ENCODE measurements at places on chromosomes 1 and 21.

DNA sequence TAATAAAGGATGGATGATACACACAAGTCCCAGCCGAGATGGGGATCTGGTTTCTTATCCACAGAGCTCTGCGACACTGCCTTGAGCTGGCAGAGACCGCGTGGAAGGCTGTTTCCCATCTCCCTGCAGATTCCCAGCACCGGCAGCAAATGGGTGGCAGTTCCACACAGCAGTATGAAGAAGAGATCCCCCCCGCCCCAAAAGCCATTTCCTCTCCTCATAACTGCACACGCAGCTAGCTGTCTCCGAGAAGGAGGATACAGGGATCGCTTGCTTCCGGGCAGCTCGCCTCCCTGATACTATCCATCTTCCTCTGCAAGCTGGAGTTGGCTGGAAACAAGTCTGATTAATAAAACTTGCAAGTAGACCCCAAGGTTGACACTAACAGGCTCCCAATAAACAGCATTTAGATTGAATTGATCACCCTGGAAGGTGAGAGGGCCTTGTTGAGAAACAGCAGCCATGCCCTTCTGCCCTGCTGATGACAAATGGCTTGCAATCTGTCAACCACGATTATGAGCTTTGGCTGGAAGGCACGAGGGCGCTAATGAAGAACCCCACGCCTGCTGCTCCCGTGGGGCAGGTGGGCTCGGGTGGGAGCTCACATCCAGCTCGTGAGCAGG is 642.3 kb downstream of the AJAP1 start:
- DNase-seq, result no peak

GRCh38 chr1:97007840-97008604 is 286.4 kb downstream of the PTBP2 start:
- no peak for DNase-seq

- DNase-seq, result no peak
These were observed 7.4 kb downstream of the JAM2 start for GRCh38 chr21:25646474-25646873.

GRCh38 chr1:184535191-184535970 is 148.6 kb downstream of the C1orf21 start:
- no peak for DNase-seq

- DNase-seq, result no peak
These were observed 167.7 kb downstream of the RUNX1 start for GRCh38 chr21:34881421-34881820.

DNA sequence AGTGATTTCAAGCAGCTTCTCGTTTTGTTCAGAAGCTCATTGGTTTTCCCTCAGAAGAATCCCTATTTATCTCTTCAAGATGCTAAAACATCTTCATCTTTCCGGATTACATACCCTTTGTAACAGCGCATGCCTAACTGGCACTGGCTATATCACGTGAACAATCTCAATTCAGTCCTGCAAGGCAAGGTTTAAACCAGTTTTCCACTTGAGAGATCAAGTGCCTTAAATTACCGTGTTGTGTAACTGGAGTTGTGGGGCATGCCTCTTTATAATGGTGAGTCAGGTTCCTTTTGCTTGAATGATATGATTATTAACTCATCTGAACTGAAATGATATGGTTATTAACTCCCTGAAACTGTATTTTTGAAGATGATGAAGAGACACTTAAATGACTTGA is 11.0 kb upstream of the ZFP69B start:
- DNase-seq, result no peak

DNA sequence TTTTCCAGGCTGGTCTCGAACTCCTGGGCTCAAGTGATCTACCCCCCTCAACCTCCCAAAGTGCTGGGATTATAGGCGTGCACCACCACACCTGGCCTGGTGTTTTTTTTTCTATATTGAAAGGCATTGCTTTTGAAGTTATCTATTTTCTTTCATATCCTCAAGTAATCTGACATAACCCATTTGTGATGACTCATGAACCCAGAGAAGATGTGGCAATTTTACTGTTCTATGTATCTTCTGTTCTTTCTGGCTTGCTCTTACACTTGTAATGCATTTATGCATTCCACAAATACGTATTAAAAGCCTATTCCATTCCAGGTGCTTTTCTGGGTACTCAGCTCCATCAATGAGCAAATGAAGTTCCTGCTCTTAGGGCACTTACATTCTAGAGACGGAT is 29.9 kb upstream of the ERRFI1 start:
- peak; percentile 22 for DNase-seq

- DNase-seq, result no peak
These were observed 323.7 kb upstream of the FAM78B start for GRCh38 chr1:166490437-166490991.

DNA sequence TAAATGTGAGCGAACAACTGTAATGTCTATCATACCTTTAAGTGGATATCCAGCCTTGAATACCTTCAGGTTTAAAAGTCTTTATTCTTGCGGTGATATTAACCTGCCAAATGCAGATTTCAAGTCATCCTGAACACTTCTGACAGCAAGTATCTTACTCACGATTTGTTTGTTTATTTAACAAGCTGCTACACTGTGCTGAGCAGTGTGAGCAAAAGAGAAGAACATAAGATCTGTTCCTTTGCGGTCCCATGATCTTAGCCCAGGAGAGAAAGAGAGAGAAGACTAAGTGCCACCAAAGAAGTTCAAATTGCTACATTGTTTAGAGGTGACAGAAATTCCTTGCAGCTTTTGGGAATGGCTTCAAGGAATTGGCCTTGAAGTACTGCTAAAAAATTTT is 9.5 kb upstream of the IL24 start:
- DNase-seq, result no peak

GRCh38 chr1:10623686-10624145 is 149.0 kb downstream of the PEX14 start:
- DNase-seq, result no peak

GRCh38 chr1:166090244-166090643 is 76.6 kb downstream of the FAM78B start:
- no peak for DNase-seq

GRCh38 chr1:214027498-214027897 is 39.7 kb downstream of the PROX1 start:
- DNase-seq, result no peak

DNA sequence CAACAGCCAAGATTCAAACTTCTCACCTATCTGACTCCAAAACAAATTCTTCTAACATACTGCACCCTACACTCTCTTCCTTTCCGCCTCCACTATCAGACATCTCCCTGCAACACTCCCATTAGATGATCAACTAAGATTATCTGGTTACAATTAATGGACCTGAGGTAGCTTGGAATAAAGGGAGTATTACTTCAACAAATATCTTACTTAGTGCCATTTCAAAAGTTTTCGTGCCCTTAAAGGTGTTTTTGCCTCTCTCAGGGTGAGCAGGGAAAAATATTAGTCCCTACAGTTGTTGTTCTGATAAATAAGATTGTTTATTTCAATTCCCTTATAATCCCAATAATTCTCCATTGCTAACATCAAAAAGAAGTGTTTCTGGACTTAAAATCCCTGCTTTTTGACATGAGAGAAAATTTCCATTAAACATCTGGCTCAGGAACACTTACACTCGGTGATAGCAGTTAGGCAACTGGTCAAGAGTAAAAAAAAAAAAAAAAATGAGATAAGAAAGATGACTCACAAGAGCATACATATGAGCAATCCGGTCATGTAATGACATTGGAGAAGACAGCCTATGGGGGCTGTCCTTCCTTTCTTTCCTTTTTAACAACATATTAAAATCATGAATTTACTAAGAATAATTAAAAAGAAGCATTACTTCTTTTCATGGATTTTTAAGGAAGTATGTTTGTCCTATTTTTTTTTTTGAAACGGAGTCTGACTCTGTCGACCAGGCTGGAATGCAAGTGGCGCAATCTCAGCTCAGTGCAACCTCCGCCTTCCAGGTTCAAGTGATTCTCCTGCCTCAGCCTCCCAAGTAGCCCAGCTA is 7.6 kb downstream of the RSBN1 start:
- DNase-seq, result no peak

GRCh38 chr21:33642896-33643657 is 776 bp downstream of the ITSN1 start:
- peak; percentile 41 for DNase-seq

GRCh38 chr1:172401892-172402291 is 18.6 kb upstream of the C1orf105 start:
- no peak for DNase-seq

- no peak for DNase-seq
These were observed 19.2 kb upstream of the PIGK start for GRCh38 chr1:77238462-77238861.

DNA sequence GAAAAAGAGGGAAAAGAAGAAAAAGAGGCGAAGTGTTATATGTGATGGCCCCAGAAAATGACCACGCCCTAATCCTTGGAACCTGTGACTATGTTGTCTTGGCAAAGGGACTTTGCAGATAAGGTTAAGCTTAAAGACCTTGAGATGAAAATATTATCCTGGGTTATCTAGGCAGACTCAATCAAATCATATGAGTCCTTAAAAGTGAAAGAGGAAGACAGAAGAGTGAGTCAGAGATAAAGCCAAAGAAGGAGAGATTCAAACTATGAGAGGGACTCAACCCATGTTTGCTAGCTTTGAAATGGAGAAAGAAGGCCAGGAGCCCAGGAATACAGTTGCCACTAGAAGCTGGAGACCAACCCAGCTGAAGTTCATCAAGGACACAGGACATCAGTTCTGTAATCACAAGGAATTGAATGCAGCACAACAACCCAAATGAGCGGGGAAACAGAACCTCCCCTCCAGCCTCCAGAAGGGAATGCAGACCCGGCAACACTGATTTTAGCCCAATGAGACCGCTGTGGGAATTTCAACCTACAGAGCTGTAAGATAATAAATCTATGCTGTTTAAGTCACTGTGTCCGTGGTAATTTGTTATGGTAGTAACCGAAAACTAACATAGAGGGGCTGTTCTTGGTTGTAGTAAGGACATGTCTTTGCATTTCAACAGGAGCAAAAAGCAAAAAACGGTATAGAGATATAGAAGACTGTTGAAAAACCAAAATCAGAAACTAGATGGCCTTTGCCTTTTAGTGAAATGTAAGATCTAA is 4.2 kb upstream of the RGS8 start:
- DNase-seq, result no peak

DNA sequence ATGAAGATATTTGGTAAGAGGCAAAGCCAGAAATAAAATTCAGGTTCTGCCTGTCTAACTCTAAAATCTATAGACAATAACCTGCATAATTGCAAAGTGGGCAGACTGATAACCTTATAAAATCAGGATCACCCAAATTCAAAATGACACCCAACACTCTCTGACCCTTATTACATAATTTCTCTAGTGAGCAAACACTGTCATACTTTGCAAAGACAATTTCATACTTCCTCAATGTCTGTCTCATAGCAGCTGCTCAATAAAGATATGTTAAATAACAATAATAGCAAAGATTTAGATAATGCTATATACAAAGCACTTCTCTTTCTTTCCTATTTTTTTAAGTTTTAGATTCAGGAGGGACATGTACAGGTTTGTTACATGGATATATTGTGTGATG is 118.5 kb downstream of the UCHL5 start:
- DNase-seq, result no peak

- no peak for DNase-seq
These were observed 168.6 kb downstream of the TRIM33 start for GRCh38 chr1:114342376-114342775.

DNA sequence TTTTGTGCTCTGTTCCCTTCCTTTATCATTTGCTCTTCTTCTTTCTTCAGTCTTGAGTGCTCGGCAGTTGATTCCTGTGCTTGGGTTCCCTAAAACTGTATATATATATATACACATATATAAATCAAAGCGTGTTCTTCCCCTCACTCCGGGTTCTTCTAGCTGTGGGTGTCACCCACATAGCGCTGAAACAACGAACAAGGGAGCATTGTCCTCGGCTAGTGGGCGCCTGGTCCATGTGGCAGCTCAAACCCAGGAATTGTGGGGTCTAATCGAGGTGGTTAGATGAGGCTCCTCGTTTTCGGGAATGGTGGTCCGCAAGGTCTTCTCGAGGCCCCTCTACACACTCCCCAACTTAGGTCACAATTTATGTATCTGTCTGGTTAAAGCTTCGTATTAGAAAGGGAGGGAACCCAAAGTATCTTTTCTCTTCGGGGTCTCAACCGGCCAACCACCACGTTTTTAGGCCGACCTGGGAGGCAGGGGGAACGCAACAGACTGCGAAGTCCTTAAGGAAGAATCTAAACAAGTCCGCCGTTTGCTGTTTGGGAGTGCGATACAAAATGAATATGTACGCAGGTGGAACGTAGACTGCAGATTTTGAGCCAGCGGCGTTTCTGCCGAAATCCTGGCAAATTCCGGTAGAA is 504 bp upstream of the SDHC start:
- DNase-seq, result peak; percentile 34

- DNase-seq, result no peak
These were observed 146.1 kb upstream of the CSF3R start for GRCh38 chr1:36628804-36629203.

DNA sequence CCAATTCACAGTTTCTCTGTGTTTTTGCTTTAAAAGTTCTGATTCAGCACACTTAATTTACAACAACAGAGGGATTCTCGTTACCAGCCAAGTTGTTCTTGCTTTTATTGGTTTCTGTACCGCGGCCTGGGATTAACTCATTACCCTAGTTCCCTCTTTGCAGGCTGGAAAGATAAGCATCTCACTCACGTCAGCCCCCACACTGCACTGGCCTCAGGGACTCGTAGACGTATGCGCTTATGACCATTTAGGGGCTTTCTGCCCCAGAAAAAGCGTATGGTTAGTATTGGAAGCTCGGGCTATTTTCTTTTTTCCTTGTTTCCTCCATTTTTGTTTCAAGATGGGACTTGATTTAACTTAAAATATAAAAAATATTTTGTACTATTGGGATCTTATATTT is 76.0 kb downstream of the POFUT2 start:
- no peak for DNase-seq

- DNase-seq, result no peak
These were observed 21.1 kb downstream of the CACNA1E start for GRCh38 chr1:181504399-181504842.

- peak; percentile 21 for DNase-seq
These were observed 154.9 kb upstream of the CD34 start for GRCh38 chr1:208065862-208066261.

DNA sequence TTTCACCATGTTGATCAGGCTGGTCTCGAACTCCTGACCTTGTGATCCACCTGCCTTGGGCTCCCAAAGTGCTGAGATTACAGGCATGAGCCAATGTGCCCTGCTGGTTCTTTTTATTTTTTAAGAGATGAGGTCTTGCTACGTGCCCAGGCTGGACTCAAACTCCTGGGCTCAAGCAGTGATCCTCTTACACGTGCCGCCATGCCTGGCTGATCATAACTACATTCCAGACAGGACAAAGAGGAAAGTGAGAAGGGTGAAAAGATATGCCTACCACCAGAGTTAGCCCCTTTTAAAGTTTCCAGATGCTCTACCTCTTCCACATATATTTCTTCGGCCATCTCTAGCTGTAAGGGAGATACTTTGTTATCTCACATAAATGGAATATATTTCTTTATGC is 79.7 kb upstream of the SOX13 start:
- DNase-seq, result no peak

GRCh38 chr1:237205400-237206064 is 163.5 kb downstream of the RYR2 start:
- DNase-seq, result no peak
